Heart left ventricle (tissue), 16 donors: ENCODE measurements at places on chromosomes 5 and 9. TPM values are rescaled to one million over a fixed set of nuclear protein-coding genes. Genes with fewer than 3 reads are reported as not detected.

- H3K4me1 ChIP-seq: peaks cover 52% of the 10 kb centered on the region
- H3K27ac ChIP-seq: no peak overlapping the region
- H3K4me3 ChIP-seq: no peak overlapping the region
- no peak for DNase-seq
- H3K27me3 ChIP-seq: no peaks in the 10 kb centered on the region
These were observed 381.9 kb downstream of the PLK2 start for GRCh38 chr5:58077966-58078365.

- H3K27ac ChIP-seq: peak overlapping the region; percentile 77
- H3K4me1 ChIP-seq: no peaks in the 10 kb centered on the region
- no peak overlapping the region for H3K4me3 ChIP-seq
- H3K36me3 ChIP-seq: no peaks in the 10 kb centered on the region
- no peak for DNase-seq
These were observed 89.6 kb downstream of the FRMD3 start for GRCh38 chr9:83448626-83449025.

DNA sequence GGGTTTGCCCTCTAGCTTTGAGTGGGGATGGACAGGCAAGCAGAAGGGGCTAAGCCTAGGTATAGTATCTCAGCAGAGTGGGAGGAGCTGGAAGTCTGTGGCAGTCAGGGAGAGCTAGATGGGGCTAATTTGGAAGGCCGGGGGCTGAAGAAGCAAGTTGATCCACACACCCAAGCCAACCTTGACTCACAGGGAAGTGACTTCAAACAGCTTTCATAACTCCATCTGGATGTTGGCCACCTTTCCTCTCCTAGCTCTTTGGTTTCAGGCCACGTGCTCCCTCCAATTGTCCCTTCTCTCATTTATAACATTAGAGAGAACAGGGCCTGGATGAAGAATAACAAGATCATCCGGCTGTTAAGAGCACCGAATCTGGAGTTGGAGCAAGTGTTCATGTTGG is 36.8 kb downstream of the EGR1 start:
- H3K4me3 ChIP-seq: no peak overlapping the region
- DNase-seq: no peak
- no peak overlapping the region for H3K27ac ChIP-seq
- no peaks in the 10 kb centered on the region for H3K4me1 ChIP-seq
- peaks cover 16% of the 10 kb centered on the region for H3K36me3 ChIP-seq

DNA sequence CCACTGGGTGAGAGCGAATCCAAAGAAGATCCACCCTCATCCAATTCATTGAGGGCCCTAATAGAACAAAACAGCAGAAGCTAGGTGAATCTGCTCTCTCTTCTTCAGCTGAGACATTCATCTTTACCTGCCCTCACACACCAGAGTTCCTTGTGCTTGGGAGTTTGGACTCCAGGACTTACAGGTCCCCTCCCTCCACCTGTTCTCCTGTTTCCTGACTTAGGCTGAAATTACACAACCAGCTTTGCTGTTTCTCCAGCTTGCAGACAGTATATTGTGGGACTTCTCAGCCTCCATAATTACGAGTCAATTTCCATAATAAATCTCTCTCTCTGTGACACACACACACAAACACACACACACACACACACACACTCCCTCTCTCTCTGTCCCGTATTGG is 19.1 kb downstream of the TMEM171 start:
- H3K27me3 ChIP-seq: peaks cover 7% of the 10 kb centered on the region
- H3K4me1 ChIP-seq: no peaks in the 10 kb centered on the region
- no peak overlapping the region for H3K27ac ChIP-seq
- H3K36me3 ChIP-seq: no peaks in the 10 kb centered on the region
- no peak for DNase-seq

DNA sequence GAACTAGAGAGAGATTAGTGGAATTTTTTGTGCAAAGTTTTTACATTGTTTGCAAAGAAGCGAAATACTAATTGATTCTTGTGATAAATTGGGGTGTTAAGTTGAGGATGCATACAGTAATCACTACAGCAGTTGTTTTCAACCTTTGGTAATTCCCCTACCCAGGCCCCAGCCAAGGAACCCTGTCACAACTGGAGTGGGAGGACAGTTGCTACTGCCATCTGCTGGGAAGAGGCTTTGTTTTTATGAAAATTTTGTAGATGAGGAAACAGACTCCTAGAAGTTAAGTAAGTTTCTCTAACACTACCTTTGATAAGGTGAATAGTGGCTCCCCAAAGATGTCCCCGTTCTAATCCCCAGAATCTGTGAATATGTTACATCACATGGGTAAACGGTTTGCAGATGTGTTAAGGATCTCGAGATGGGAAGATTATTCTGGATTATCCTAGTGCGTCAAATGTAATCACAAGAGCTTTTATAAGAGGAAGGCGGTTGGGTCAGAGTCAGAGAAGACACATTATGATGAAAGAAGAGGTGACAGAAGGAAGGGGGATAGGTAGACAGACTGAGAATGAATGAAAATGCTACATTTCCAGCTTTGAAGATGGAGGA is 34.0 kb upstream of the PPP1R2B start:
- DNase-seq: peak; percentile 30
- no peaks in the 10 kb centered on the region for H3K4me1 ChIP-seq
- H3K27ac ChIP-seq: no peak overlapping the region
- no peaks in the 10 kb centered on the region for H3K36me3 ChIP-seq
- H3K27me3 ChIP-seq: no peaks in the 10 kb centered on the region
- H3K4me3 ChIP-seq: no peak overlapping the region

- H3K4me3 ChIP-seq: no peak overlapping the region
- H3K27me3 ChIP-seq: no peaks in the 10 kb centered on the region
- peak overlapping the region; percentile 41 for H3K27ac ChIP-seq
- peaks cover 15% of the 10 kb centered on the region for H3K4me1 ChIP-seq
- DNase-seq: peak; percentile 37
These were observed 500.6 kb downstream of the EBF1 start for GRCh38 chr5:158599157-158599556.

DNA sequence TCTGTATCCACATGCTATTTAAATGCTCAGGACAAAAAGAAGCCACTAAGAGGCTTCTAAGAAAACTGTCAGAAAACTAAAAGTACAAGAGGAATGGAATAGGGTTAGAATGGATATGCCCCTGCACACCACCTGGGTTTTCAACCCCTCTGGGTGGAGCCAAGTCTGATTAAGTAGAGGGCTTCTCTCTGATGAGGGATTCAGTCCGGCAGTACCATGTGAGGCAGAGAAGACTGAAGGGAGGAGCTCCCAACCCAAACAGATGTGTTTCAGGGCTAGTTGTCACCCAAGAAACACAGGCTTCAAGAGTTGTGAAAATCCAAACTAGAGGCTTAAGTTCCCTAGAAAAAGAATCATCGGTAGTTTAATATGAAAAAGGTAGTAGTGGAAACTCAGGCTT is 12.5 kb downstream of the NREP start:
- no peak for DNase-seq
- H3K4me1 ChIP-seq: peaks cover 60% of the 10 kb centered on the region
- no peaks in the 10 kb centered on the region for H3K27me3 ChIP-seq

Gene SLC46A2
- polyA plus RNA-seq: 0.08 TPM

Gene IFNK
- polyA plus RNA-seq: not detected

GRCh38 chr5:60404171-60404570 is 295.8 kb downstream of the DEPDC1B start:
- peak overlapping the region; percentile 26 for H3K27ac ChIP-seq
- H3K36me3 ChIP-seq: no peaks in the 10 kb centered on the region
- H3K4me3 ChIP-seq: no peak overlapping the region

DNA sequence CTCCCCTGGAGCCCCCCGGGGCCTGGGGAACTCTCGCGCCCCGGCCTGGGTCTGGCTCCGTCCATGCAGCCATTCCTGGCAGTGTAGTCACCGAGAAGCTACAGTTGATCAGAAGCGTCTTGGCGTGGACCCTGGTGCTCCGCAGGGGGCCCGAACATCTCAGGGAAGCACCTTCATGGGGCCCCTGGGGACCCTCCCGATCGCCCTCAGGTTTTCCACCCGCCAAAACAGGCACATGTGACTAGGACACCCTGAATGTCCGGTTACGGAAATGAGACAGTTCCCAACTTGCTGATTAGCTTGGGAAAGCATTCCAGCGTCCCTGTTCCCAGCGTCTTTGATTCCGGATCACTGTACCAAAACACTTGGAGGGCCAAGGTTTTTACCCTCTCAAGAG is 472 bp downstream of the FBXO4 start:
- DNase-seq: no peak
- peak overlapping the region; percentile 82 for H3K4me3 ChIP-seq
- peaks cover 5% of the 10 kb centered on the region for H3K4me1 ChIP-seq
- peak overlapping the region; percentile 84 for H3K27ac ChIP-seq

- peaks cover 19% of the 10 kb centered on the region for H3K4me1 ChIP-seq
- no peak overlapping the region for H3K27ac ChIP-seq
- no peaks in the 10 kb centered on the region for H3K27me3 ChIP-seq
- H3K36me3 ChIP-seq: no peaks in the 10 kb centered on the region
These were observed 40.3 kb downstream of the DBH start for GRCh38 chr9:133676450-133676849.

Gene CD72
- 0.76 TPM for polyA plus RNA-seq

GRCh38 chr9:130872912-130873503 is 23.6 kb downstream of the QRFP start:
- H3K27me3 ChIP-seq: no peaks in the 10 kb centered on the region
- no peak overlapping the region for H3K4me3 ChIP-seq
- peak overlapping the region; percentile 66 for H3K27ac ChIP-seq
- peaks cover 73% of the 10 kb centered on the region for H3K36me3 ChIP-seq

DNA sequence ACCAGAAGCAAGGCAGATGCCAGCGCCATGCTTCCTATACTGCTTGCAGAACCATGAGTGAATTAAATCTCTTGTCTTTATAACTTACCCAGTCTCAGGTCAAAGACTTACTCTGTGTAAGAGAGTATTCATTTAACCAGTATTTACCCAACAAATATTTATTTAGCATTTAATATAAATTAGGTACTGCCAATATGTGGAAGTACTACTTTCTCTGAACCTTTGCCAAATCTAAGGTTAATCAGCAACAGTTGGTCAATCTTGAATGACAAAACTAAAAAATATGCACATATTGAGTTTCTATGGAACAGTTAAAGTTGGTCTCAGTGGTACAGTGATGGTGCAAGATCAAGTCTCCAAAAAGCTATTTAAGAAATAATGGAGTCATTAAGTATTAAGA is 155.9 kb upstream of the CCNG1 start:
- no peaks in the 10 kb centered on the region for H3K27me3 ChIP-seq
- DNase-seq: no peak
- no peaks in the 10 kb centered on the region for H3K4me1 ChIP-seq
- no peak overlapping the region for H3K27ac ChIP-seq
- H3K36me3 ChIP-seq: no peaks in the 10 kb centered on the region
- H3K4me3 ChIP-seq: no peak overlapping the region

DNA sequence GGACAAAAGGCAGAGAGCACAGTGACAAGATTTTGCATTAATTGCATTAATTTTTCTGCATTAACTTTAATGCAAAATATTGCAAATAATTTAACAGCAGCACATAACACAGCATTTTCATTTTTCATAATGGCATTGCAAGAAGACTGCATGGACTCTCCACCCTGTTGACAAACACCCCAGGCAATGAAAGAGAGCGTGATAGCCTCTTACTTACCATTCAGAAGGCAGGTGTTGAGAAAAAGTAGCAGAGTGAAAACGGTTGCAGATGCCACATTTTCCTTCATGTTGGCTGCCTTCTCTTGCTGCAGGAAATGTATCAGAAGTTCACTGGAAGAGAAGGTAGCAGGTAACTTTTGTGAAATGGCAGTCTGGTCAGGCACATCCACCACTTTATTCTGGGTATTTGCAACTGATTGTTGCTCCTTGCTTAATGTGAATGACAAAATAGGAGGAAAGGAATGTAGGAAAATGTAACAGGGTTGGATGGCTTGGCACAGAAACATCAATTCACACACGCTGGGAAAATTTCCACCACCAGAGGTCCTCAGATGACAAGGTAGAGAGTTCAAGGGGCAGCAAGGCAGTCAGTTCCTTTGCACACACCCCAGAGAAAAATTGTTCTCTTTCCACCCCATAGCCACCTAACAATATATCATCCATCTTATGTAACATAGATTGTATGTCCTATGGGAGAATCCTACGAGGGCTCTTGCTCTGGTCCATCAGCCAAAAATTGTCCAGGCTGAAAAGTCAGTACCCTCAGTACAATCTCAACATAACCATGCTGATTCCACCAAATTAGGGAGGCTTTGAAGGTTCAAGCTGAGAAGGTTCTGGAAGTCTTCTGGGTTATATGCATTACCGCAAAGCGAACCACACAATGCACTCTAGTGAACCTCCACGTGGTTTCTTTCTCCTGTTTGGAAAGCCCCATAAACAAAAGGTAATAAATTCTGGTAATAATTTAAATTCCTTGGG is 41.9 kb upstream of the AGXT2 start:
- no peaks in the 10 kb centered on the region for H3K36me3 ChIP-seq
- no peak overlapping the region for H3K4me3 ChIP-seq
- no peaks in the 10 kb centered on the region for H3K4me1 ChIP-seq
- DNase-seq: peak; percentile 24
- no peak overlapping the region for H3K27ac ChIP-seq

GRCh38 chr9:71279151-71279739 is 157.8 kb upstream of the TRPM3 start:
- H3K27ac ChIP-seq: no peak overlapping the region
- H3K27me3 ChIP-seq: no peaks in the 10 kb centered on the region
- no peak for DNase-seq
- H3K36me3 ChIP-seq: no peaks in the 10 kb centered on the region
- H3K4me3 ChIP-seq: no peak overlapping the region

Gene MTRR
- 9.5 TPM for polyA plus RNA-seq

GRCh38 chr5:119330367-119331183 is 25.2 kb upstream of the TNFAIP8 start:
- peaks cover 89% of the 10 kb centered on the region for H3K4me1 ChIP-seq
- no peak overlapping the region for H3K4me3 ChIP-seq
- H3K36me3 ChIP-seq: no peaks in the 10 kb centered on the region
- peak overlapping the region; percentile 86 for H3K27ac ChIP-seq
- H3K27me3 ChIP-seq: no peaks in the 10 kb centered on the region
- no peak for DNase-seq

DNA sequence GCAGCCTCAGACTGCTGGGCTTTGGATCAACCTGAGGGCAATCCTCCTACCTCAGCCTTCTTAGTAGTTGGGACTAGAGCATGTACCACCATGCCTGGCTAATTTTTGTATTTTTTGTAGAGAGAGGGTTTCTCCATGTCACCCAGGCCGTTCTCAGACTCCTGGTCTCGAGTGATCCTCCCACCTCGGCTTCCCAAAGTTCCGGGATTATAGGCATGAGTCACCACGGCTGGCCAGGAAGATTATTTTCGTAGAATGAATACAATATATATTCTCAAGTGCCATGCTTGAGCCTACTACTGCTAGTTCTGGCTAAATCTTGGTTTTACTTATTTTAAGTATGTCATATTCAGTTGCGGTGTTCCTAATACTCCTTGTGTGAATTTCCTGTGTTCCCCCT is 88.2 kb upstream of the CLINT1 start:
- H3K36me3 ChIP-seq: no peaks in the 10 kb centered on the region
- no peaks in the 10 kb centered on the region for H3K4me1 ChIP-seq
- H3K4me3 ChIP-seq: no peak overlapping the region
- no peaks in the 10 kb centered on the region for H3K27me3 ChIP-seq
